Pons (tissue), 1 donor: ENCODE measurements at places on chromosomes 16 and 17.

- peak; percentile 83 for DNase-seq
Observed at GRCh38 chr17:32546031-32546444, 59.2 kb downstream of the CDK5R1 start.

- peak; percentile 53 for DNase-seq
Observed at GRCh38 chr17:18037486-18037885, 1.5 kb downstream of the ATPAF2 start.

- no peak for DNase-seq
Observed at GRCh38 chr16:80231888-80232287, 308.9 kb upstream of the DYNLRB2 start.

DNA sequence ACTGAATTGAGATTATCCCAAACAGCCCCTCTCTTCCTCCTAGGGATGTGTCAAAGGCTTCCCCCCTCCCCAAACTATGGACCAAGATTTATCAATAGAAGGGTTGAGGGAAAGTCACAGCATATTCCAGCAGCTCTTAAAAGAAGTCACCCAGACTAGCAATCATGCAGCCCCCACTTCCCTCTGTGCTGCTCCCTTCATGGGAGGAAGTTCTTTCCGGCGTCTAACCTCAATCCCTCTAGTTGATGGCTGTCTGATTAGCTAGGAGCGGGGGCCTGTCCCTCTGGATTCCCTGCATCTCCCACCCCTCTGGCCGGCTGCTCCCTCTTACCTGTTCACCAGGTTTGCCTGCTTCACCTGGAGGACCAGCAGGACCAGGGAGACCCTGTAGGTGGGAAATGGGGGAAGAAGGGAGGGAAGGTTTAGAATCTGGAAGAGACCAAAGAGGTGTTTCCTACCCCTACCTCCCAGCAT is 9.2 kb downstream of the COL1A1 start:
- DNase-seq: no peak

GRCh38 chr17:75205037-75205792 is at the start of gene NUP85:
TSS of gene NUP85 (plus strand) at chr17:75205679. CDS start at chr17:75205762, 83 bp downstream.
- peak; percentile 80 for DNase-seq

- no peak for DNase-seq
Observed at GRCh38 chr16:29821643-29822115, 1.4 kb downstream of the MVP start.

- DNase-seq: no peak
Observed at GRCh38 chr17:1560101-1560857, 2.3 kb downstream of the PITPNA start.

GRCh38 chr16:10992112-10992511 is 47.7 kb downstream of the CLEC16A start:
- DNase-seq: no peak

GRCh38 chr16:77414752-77415231 is 20.0 kb downstream of the ADAMTS18 start:
- no peak for DNase-seq

DNA sequence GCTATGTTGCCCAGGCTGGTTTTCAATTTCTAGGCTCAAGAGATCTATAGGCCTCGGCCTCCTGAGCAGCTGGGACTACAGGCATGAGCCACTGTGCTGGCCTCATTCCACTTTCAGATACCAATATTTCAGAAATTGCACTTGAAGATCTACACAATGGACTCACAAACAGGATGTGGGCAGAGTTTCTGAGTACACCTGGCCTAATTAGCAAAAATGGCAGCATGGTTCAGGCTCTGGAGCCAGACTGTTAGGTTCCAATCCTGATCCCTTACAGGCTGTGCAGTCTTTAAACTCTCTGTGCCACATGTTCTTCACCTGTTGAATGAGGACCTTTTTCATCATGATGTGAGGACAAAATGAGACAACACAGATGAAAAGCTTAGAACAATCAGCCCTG is 32.2 kb downstream of the RNF157 start:
- DNase-seq: no peak

- DNase-seq: no peak
Observed at GRCh38 chr17:53971361-53971760, 148.6 kb downstream of the KIF2B start.
